ENCODE measurements at places on chromosomes 3 and 15.

GRCh38 chr3:112149136-112149535, 16.1 kb upstream of the GCSAM start:
- DNase-seq, result no peak

DNA sequence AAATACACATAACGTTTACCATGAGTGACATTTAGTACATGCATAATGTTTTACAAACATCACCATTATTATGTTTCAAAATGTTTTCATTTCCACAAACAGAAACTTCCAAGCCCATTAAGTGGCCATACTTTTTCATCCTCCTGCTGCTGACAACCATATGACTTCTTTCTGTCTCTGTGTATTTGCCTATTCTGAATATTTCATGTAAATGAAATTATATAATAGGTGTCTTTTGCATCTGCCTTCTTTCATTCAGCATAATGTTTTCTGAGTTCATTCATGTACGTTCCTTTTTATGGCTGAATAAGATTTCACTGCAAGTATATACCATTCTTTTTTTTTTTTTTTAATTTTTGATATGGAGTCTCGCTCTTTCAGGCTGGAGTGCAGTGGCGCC, 209.0 kb downstream of the DOCK3 start:
- DNase-seq, result no peak

DNA sequence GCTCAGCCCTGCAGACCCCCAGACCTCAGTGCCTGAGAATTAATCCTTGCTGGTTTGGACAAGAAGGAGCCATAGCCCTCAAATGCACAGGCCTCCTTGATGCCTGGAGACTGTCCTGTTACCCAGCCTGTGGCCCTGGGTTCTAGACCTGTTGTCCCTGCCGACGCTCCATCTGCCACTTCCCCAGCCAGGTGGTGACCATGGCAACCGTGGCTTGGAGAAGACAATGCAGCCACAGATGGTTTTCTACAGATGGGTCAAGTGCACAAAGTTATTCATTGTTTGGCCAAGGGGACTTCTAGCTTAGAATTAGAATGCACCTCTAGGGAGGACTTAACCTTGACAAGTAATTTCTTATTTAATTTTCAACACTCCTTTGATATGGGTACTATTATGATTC, 297.1 kb downstream of the UACA start:
- no peak for DNase-seq

GRCh38 chr3:166100730-166101129, 263.5 kb upstream of the BCHE start:
- no peak for DNase-seq

DNA sequence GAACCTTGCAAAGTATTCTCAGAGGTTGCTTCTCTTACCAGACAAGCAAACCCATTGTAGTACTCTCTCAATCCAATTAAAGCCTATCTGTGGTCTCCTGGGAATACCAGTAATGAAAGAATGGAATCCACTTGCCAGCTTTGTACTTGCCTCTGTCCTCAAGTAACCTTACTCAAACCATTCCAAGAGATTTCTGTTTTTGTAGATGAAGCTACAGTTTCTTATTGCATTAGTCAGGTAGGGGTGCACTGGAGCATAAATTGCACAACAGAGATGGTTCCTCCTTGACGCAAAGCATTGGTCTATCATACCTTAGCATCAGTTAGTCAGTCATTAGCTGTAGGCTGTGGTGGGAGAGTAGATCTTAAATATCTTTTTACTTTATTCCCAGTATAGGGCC, 52.9 kb downstream of the BTLA start:
- no peak for DNase-seq

DNA sequence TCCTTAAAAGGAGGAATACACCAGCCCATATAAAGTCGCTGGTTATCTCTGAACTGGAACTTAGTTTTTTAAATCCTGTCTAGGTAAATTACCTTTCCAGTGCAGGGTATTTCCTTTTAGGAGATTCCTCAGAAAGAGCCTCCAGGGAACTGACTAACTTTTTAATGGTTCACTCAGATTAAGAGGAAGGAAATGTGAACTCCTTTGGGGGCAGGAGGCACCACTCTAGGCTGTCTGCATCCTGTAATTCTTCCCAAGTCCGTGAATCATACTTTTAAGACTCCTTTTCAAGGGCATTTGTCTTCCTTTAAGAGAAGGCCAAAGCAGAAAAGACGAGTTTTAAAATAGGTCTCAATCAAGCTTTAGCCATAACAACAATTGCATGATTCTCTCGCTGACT, 871.2 kb upstream of the NR2F2 start:
- no peak for DNase-seq

GRCh38 chr3:129184396-129184657, 631 bp upstream of the CNBP start:
- DNase-seq, result peak; percentile 26

GRCh38 chr3:134066651-134067530, 37.2 kb upstream of the SLCO2A1 start:
- no peak for DNase-seq

DNA sequence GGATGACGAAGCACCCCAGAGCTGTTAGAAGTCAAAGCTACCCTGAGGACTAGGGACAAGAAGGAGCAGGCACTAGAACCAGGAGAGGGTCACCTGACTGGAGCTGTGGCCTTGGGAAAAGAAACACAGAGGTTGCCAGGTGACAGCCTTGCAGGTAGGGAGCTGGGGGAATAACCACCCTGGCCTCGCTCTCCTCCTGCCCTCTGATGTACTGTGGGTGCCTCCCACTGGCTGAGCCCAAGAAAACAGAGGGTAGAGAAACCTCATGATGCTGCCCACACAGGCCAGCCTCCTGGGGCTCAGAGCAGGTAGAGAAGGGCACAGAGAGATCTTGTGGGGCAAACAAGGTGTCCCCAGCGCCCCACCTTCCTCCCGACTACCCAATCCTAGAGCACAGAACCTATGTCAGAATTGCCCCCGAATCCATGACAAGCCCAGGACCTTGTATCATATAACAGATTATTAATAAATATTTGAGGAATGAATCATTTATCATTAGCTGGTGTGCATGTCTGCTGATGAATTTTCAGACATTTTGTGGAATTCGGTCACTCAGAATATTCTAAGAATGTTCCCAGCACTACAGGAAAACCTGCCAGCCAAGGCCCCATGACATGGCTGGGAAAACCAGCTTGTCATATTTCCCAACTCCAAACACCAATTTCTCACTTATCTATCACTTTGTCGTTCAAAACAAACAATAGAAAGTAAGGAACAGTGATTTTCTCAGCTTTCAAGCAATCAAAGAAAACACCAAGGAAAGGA, 59.8 kb upstream of the MEX3B start:
- DNase-seq, result no peak
